Thyroid gland (tissue), 4 donors: ENCODE measurements at places on chromosomes 4 and X. TPM values are rescaled to one million over a fixed set of nuclear protein-coding genes. Genes with fewer than 3 reads are reported as not detected.

DNA sequence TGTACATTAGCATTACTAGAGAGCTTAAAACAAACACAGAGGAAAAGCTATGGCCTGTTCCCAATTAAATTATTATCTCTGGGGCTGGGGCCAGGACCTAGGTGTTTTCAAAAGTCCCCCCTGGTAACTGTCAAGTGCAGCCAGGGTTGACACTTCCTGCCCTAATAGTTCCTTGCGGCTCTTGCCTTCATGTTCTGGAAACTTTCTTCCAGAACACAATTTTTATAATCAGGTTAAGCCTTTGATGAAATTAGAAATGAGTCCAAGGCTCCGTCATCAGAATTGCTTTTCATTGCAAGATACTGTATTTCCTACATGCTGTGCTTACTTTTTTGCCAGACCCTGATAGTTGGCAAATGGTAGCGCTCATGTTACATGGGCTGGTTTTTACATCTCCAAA is 229.6 kb downstream of the UNC5C start:
- no peak for DNase-seq
- H3K4me3 ChIP-seq, result no peak overlapping the region
- no peaks in the 10 kb centered on the region for H3K27me3 ChIP-seq
- no peaks in the 10 kb centered on the region for H3K36me3 ChIP-seq
- peaks cover 5% of the 10 kb centered on the region for H3K4me1 ChIP-seq
- H3K27ac ChIP-seq, result no peak overlapping the region

DNA sequence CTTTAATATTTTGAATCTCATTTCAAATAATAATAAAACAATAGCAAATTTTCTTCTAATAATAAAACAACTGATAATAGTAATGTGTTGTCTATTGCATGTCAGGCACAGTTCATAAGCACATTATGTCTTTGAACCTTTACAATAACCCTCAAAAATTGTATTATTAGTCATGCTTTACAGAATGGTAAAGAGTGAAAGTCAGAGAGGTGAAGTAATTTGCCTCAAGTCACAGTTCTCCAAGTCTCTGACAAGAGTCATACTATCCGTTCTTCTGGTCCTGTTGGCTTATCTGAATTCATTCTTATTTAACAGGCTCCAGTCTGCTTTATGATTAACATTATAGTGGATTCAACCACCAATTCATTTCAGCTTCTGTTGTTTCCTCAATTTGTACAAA is 313.0 kb downstream of the AFF2 start:
- no peaks in the 10 kb centered on the region for H3K4me1 ChIP-seq
- no peak overlapping the region for H3K4me3 ChIP-seq
- H3K27ac ChIP-seq, result no peak overlapping the region

DNA sequence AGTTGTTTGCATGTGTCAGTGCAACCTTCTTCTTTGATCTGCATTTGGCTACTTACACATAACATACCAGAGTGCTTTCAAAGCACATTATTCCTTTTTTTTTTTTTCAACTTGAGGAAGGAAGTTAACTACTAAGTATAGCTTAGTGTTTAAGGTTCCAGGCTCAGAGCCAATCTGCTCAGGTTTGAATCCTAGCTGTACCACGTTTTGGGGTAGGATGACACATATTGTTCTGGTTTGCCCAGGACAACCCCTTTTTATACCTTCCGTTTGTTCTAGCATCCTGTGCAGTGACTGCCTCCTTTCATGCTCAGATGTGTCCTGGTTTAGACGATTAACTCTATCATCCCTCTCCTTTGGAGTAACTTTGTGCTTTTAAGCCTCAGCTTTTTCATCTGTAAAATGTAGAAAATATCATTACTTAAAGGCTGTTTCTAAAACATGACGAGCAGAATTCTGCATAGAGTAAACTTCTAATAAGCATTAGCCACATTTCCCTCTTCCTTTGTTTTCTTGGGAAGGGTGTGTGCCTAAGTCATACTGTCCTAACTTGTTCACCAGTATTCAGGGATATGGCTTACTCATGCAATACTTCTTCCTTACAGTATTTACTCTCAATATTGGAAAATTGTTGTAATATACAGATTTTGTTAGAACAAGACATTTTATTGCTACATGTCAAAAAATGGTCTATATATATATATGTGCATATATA is 281.3 kb downstream of the C4orf33 start:
- H3K27me3 ChIP-seq, result no peaks in the 10 kb centered on the region
- H3K36me3 ChIP-seq, result no peaks in the 10 kb centered on the region
- H3K27ac ChIP-seq, result no peak overlapping the region
- DNase-seq, result no peak
- no peak overlapping the region for H3K4me3 ChIP-seq

PPP2R3B gene
- 15.2 TPM for total RNA-seq

RS1 gene
- not detected for total RNA-seq

GRCh38 chr4:102563000-102563399 is 61.8 kb downstream of the NFKB1 start:
- H3K36me3 ChIP-seq, result no peaks in the 10 kb centered on the region
- no peak for DNase-seq
- H3K27ac ChIP-seq, result no peak overlapping the region
- H3K4me3 ChIP-seq, result no peak overlapping the region

DNA sequence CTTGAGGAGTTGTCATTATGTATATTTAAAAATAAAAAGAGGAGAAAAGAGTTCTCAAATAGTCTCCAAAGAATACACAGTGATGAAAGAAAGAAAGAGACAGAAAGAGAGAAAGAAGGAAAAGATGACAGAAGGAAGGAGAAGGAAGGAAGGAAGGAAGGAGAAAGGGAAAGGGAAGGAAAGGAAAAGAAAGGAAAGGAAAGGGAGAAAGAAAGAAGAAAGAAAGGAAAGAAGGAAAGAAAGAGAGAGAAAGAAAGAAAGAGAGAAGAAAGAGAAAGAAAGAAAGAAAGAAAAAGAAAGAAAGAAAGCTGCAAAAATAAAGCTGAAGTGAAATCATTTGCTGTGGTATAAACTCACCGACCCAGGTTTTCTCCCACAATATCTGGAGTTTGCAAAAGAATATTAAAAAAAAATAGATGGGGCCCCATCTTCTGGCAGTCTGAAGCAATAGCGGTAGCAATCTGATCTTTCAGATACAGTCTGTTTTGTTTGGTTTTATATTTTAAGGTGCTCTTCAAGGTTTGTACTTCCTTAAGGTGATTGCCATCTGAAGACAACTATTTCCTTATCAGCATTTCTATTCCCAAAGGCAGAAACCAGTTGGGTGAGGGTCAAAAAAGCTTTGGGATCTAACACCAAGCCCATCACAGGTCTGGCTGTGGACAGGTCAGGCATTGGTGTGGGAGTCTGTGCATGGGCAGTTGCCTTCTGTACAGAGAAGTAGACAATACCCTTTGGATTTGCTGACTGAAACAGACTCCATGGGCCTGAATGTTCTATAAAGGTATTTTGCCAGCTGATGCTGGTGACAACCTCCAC is 160.4 kb downstream of the CPEB2 start:
- H3K4me1 ChIP-seq, result no peaks in the 10 kb centered on the region
- H3K27ac ChIP-seq, result no peak overlapping the region
- no peaks in the 10 kb centered on the region for H3K36me3 ChIP-seq
- DNase-seq, result no peak
- no peaks in the 10 kb centered on the region for H3K27me3 ChIP-seq
- H3K4me3 ChIP-seq, result no peak overlapping the region

SLC25A53 gene
- total RNA-seq, result 13.3 TPM

DNA sequence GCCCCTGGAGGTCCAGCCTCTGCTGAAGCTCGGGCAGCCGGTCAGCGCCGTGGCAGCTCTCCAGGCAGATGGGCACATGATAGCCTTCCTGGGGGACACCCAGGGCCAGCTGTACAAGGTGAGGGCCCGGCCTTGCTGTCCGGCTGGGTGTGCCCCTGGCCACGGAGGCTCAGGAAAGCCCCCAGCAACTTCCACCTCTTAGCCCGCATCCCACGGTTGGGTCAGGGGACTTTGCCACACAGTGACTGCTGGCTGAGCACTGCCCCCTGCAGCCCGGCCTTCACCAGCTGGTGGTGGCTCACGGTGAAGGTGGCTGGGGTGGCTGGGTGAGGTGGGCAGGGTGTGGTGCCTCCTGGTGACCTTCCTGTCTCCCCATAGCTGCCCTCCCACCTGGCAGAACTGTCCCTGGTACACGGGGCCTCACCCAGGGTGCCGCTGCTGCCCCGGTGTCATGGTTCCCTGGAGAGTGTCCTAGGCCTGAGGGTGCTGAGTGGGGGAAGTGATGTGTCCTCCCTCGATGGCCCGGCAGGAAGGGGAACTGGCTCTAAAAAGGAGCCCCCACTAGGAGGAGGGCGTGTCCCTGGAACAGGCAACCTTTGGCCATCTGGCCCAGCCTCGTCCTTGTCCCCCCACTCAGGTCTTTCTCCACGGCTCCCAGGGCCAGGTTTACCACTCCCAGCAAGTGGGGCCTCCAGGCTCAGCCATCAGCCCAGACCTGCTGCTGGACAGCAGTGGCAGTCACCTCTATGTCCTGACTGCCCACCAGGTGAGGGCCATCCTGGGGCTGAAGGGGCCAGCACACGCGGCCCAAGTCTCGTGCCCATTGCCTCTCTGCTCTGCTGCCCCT is 4.5 kb downstream of the PLXNB3 start:
- no peaks in the 10 kb centered on the region for H3K27me3 ChIP-seq
- DNase-seq, result no peak
- H3K27ac ChIP-seq, result no peak overlapping the region
- H3K4me1 ChIP-seq, result no peaks in the 10 kb centered on the region
- H3K4me3 ChIP-seq, result no peak overlapping the region

NOX1 gene
- not detected for total RNA-seq

- no peaks in the 10 kb centered on the region for H3K27me3 ChIP-seq
- peaks cover 34% of the 10 kb centered on the region for H3K4me1 ChIP-seq
- DNase-seq, result peak; percentile 64
- H3K27ac ChIP-seq, result peak overlapping the region; percentile 50
Measured at GRCh38 chr4:2591189-2591588, 54.7 kb downstream of the FAM193A start.
